ENCODE measurements at places on chromosomes 12 and 14. TPM values are rescaled to one million over a fixed set of nuclear protein-coding genes. Genes with fewer than 3 reads are reported as not detected.

DNA sequence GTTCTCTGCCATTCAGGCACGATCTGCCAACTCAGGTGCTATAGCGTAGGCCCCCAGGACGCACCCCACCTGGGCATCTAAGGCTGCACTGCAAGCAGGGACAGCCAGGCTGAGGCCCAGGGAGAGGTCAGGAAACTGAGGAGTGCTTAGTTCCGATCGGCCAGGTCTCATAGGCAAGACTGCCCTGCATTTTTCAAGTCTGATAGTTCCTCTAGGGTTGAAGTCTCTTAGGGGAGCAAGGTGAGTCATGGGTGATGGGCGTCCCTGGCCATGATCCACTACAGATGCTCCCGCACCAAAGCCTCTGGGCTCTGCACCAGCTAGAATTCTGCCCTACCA lies 13.2 kb downstream of the NOPCHAP1 start:
- no peak for DNase-seq

Gene BDKRB2
- total RNA-seq, result 1.2 TPM

Gene PLEKHG3
- total RNA-seq, result 16.6 TPM

DNA sequence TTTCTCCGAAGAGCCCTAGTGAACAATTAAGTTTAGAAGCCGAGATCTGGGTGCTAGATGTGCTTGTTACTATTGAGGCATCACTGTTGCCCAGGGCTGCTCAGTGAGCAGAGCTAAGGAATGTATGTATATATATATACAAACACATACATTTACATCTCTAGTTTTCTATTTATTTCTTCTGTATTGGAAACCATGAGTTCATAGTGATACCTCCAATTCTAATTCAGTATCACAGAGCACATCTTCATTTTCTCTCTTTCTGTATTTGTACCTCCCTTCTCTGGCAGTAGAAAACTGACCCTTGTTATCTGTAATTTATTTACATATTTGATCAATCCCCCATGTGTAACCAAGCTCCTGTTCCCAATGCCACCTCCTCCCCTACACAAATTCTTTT lies 40.7 kb upstream of the FUT8 start:
- DNase-seq, result no peak

GRCh38 chr12:119154435-119154818 lies 24.3 kb upstream of the HSPB8 start:
- DNase-seq, result no peak

Gene HOXC12
- total RNA-seq, result not detected
